Suppressor macrophage treated with lipopolysaccharide for 4 hours (primary cell): ENCODE measurements at places on chromosomes 1 and 21.
A peak's percentile ranks its signal among the peaks of the same experiment; 100 is the strongest.

GRCh38 chr1:218165701-218166114 lies 119.4 kb upstream of the RRP15 start:
- no peak for DNase-seq

GRCh38 chr1:8023287-8023994 lies 2.7 kb downstream of the ERRFI1 start:
- no peak for DNase-seq

GRCh38 chr1:184160236-184160635 lies 108.7 kb downstream of the TSEN15 start:
- DNase-seq = peak; percentile 96

- DNase-seq = peak; percentile 53
Observed at GRCh38 chr1:215146240-215146975, 63.9 kb downstream of the KCNK2 start.

GRCh38 chr1:51924455-51924854 lies 45.9 kb upstream of the NRDC start:
- DNase-seq = no peak

GRCh38 chr21:33762803-33763581 lies 120.7 kb downstream of the ITSN1 start:
- DNase-seq = no peak

DNA sequence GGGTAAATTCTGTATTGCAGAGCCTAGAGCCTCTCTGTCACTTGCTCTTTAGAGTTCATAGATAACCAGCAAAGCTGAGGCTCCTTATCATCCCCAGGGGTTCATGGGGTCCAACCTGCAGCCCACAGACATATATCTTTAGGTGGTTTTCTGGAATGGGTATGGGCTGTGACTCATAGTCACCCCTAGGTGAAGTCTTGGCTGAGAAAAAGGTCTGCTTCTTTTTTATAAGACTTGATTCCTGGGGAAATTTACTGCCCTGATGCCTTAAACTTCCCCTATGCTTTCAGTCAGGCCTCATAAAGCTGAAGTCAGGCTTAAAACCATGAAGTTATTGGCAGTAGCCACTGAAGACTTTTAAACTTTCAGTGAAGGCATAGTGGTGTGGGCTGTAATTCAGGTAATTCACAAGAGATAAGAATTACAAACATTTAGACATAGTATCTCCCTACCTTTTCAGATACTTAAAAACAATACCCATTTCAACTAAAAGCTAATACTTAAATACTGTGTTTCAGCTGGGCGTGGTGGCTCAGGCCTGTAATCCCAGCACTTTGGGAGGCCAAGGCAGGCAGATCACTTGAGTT lies 46.8 kb downstream of the MACO1 start:
- no peak for DNase-seq

DNA sequence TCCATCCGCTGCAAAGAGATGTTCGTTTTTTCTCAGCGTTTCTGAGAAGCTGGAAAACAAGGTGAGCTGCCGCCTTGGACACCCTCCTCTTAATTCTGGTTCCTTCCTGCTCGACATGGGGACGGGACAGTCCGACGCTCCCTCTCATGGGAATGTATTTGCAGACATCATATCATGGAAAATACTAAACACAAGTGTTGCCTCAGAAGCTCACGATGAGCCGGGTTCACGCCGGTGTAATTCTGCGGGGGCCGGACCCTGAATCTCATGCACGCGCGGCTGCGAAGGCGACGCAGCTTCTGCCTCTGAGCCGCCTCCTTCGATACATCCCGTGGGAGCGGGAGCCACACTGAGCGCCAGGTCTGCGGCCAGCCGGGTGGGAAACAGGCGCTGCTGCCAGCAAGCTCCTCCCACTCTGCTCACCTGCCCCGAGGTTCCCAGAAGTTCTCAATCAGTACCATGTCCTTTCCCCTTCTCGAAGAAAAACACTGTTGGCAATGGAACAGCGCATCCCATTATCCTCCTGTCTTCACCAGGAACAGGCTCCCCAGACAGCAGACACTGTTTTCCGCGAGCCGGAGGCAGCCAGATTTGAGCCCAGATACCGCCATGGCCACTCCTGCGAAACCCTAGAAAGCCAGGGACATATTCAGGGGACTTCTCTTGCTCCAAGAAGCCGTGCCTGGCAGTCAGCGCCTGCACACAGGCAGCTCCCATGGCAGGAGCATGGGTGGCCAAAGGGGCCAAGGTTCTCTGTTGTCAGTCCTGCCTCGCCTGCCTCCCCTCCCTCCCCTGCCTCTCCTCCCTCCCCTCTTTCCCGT lies 98.0 kb downstream of the WDR4 start:
- DNase-seq = no peak

GRCh38 chr1:83102630-83103071 lies 896.3 kb downstream of the TTLL7 start:
- DNase-seq = no peak

DNA sequence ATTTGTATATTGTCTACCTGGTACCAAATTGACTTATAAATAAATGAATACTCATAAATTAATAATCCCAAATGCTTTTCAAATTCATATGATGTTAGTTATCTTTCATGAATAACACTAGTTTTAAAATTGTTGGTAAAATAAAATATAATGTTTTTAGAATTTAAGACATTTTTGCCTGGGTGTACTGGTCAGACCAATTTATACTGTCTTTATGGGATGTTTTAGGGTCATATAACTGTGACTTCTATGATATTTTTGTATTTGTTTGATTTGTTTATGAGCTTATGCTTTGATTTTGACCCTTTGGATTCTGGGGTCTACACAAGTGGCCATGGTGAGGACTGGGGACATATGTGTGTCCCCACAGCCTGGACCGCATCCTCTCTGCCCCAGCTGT lies 54.1 kb upstream of the KLHDC7A start:
- DNase-seq = no peak

- DNase-seq = no peak
Observed at GRCh38 chr1:246891105-246891504, 40.6 kb downstream of the AHCTF1 start.

GRCh38 chr1:56585985-56586384 lies 6.6 kb upstream of the PLPP3 start:
- DNase-seq = no peak
